Central memory CD4-positive, alpha-beta T cell (primary cell): ENCODE measurements at places on chromosomes 11 and 22.

DNA sequence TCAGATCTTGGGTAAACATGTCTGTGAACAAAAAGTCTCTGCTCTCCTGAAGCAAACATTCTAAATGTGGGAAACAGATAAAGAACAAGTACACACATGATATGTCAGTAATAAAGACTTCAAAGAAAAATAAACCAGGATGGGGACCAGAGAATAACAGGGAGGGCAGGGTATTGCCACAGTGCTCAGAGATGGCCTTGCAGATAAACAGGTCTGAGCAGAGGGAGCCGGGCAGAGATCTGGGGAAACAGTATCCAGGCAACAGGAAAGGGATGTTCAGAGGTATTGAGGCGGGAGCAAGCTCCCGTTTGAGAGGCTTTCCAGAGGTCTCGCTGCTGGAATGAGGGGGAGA, 2.9 kb downstream of the CCDC86 start:
- no peak for DNase-seq

DNA sequence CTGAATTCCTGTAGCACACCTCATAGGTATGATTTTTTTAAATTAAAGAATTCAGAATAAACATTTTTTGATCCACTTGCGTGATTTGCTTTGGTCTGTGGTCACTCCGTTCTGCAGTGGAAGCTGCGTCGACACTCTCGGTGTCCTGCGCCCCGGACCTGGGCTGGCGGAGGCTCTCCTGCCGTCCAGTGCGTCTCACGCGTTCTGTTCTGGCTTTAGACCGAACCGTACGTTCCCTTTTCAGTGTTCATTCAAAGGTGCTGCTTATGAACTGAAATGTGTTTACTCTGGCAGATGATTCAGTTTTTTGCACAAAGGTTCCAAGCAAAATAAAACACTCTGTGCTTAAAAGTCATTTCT, 38.2 kb downstream of the CTTN start:
- DNase-seq = no peak

DNA sequence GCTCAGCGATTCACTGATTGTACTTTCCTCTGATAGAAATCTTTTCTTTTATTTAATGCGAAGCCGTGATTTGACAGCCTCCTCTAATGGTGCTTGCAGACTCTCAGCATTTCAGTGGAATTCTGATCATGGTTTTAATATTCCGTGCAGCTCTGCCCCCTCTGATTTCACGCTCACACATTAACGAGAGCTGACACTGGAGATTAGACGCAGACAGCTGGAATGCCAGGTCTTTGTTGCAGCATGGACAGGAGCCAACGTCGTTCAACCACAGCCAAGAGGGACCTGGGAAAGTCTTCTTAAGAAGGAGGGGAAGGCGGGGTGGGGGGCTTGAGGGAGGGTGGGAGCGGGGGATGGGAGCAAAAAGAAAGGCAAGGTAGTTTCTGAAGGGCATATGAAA, 186.4 kb downstream of the BLID start:
- DNase-seq = no peak

GRCh38 chr11:81888391-81888790, 845.3 kb downstream of the FAM181B start:
- no peak for DNase-seq

DNA sequence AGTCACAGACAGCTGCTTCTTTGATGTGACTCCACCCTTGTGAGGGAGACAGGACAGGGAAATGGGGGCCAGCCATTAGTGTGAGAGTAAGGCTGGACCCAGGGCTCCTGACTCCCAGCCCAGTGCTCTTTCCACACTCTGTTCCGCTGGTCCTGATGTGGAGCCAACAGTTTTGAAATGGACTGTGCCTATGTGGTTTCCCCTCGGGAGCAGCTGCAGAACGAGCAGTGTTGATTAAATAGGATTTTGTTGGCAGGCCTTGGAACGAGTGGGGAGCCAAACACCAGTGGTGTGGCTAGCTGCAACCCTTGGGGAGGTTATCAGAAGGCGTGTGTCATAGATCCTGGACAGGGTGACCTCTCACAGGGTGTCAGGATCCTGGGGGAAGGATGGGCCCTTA, 66.5 kb upstream of the AMPD3 start:
- no peak for DNase-seq

GRCh38 chr11:35322318-35322979, 96.9 kb downstream of the SLC1A2 start:
- DNase-seq = no peak
